ENCODE measurements at places on chromosomes 12 and 14.

DNA sequence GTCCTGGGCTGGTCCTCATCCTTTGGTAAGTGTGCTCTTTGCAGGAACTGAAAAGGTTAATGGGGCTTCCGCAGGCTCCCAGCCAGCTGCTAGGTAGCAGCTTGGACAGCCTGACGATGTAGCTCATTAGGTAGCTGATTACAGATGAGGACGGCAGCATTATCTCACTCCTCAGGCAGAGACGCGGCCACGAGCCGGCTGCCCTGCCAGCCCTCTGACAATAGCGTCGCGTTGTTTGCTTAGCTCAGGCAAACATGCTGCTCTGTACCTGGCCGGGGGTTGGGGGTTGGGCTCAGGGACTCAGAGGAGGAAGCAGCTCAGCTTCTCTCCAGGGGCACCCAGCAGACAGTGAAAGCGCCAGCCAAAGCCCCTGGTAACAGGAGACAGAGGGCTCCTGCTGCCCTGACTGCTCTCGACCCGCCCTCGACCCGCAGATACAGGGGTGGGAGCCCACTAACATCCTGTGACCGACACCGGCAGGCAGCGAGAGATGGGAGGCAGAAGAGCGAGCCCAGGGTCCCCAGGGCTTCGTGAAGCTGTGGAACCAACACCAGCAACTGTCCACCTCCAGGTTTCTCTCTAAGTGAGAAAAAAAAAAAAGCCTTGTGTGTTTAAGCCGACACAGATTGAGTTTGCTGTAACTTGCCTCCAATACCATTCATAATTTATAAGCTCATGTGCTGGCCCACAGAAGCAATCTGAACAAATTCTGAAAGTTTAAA, 53.4 kb upstream of the DLK1 start:
- no peak for DNase-seq

DNA sequence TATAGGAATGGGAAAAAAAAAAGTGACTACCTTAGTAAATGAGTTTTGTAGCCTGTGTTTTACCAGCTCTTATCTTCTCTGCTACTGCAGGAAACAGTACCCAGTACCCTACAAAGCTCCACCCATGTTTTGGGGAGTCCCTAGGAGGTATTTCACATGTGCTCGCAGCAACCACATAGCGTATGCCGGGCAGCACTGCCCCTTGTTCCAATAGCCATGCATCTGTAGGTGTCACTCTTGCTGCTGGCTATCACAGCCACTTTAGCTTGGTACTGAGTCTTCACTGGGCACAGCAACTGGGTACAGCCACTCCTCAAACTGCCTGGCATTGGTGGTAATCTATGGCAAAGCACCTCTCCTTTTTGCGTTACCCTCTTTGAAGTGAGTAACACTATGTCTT, 2.0 kb upstream of the MDM1 start:
- peak; percentile 60 for DNase-seq

DNA sequence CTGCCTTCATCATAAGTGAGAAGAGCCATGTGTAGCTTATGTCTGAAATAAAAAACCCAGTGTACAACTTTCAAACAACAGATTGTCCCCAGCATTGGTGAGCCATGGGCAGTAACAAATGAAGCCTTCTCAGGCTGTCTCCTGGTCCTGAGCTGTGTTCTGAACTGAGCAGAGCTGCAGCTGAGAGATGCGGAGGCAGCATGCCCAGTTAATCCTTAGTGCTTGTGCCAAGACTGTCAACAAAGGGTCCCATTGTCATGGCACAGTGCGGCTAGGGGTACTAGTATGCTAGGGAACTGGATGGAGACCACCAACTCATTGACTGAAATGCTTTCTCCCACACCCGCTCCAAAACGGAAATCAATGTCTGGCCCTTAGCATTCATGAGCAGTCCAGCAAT, 154.3 kb downstream of the RMST start:
- DNase-seq = no peak

- DNase-seq = peak; percentile 47
These were observed 48.4 kb upstream of the PTPRO start for GRCh38 chr12:15273896-15274295.

DNA sequence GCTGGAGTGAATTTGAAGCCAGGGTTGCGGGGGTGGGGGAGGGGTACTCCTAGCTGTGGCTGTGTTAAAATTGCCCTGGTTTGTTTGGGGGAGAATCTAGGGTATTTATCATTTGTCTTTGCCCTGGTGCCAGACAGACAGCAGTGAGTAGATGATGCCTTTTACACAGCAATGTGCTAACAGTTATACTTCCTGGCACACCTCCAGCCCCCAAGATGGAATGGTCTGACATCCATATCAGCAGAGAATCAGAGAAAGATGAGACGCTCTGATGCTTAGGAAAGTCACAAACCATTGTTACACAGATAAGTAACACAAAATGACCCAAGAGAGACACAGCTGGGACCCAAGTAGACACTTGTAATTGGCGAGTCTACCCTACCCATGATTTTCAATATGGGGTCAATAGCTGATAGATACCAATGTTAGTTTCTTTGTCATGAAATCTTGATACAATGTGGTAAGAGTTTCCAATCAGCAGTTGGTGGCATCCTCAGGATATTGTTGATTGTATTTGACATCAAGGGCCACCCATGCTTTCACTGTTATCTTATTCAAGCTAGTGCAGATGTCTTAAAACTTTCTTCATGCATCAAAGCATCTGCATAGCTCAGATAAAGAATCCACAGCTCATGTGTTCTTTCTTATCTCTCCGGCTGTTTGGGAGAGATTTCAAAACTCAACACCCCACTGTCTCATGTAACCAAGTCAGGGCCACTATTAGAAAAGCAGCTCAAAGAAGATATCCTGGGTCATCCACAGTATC, 2.6 kb upstream of the PRKAB1 start:
- no peak for DNase-seq

GRCh38 chr12:4270831-4271716, 2.5 kb upstream of the CCND2 start:
- peak; percentile 25 for DNase-seq

GRCh38 chr12:130041983-130042812, 120.1 kb upstream of the FZD10 start:
- no peak for DNase-seq

DNA sequence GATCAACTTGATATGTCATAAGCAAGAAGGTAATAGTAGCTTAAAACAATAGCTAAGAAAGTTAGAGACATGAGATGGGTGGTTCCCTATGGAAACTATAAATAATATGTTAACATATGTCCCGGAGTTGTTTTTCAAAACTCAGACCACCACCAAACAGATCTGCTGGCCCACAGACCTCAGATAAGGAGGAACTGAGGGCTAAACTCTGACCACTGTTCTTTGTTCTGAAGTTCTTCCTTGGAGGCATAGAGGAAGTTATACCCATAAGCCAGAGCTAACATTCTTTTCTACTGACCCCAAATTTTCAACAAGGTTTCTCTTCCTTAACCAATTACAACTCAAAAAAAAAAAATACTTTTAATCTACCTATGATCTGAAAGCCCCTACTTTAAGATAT, 156.1 kb upstream of the FSCB start:
- DNase-seq = no peak

- no peak for DNase-seq
These were observed 17.4 kb upstream of the LYZ start for GRCh38 chr12:69330475-69331473.

- DNase-seq = no peak
These were observed 165.3 kb downstream of the DICER1 start for GRCh38 chr14:94992046-94992445.

- no peak for DNase-seq
These were observed 141.4 kb downstream of the PHLDA1 start for GRCh38 chr12:75890141-75890540.

DNA sequence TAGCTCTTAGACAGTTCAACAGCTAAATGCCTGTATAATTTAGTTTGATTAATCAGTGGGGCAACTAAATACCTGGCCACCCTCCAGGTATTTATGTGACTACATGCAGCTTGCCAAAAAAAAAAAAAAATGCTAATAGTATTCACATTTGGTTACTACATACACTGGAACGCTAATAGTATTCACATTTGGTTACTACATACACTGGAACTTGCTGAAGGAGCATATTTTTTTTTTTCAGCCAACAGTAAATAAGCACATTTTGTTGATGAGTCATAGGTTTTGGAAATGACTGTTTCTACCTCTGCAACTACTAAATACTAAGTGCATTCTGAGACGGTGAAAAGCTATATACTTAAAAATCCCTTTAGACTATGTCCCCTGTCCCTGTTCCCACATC, 1172.3 kb downstream of the LRFN5 start:
- no peak for DNase-seq

GRCh38 chr14:105632010-105632409, 105.6 kb downstream of the TMEM121 start:
- no peak for DNase-seq

DNA sequence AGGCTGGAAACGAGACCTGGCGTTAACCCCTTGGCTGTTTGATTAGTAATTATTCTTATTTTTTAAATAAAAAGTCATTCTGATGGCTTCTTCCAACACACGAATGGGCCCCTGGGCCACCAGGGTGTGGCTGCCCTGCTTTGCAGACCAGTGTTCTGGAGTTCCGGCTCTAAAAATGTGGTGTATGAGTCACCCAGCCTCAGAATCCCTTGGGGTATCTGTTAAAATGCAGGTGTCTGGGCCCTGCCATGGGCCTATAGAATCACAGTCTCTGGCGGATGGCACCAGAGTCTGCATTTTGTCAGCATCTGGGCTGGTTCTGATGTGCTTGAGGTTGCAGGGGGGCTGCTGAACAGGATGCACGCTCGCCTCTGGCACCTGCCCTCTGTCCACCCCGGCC, 2.5 kb upstream of the PSMC1 start:
- no peak for DNase-seq

GRCh38 chr14:54267172-54267571, 129.6 kb upstream of the CDKN3 start:
- peak; percentile 69 for DNase-seq

GRCh38 chr12:76745343-76745742, 18.6 kb upstream of the ZDHHC17 start:
- DNase-seq = no peak

GRCh38 chr14:99038431-99038820, 233.6 kb downstream of the BCL11B start:
- DNase-seq = no peak

DNA sequence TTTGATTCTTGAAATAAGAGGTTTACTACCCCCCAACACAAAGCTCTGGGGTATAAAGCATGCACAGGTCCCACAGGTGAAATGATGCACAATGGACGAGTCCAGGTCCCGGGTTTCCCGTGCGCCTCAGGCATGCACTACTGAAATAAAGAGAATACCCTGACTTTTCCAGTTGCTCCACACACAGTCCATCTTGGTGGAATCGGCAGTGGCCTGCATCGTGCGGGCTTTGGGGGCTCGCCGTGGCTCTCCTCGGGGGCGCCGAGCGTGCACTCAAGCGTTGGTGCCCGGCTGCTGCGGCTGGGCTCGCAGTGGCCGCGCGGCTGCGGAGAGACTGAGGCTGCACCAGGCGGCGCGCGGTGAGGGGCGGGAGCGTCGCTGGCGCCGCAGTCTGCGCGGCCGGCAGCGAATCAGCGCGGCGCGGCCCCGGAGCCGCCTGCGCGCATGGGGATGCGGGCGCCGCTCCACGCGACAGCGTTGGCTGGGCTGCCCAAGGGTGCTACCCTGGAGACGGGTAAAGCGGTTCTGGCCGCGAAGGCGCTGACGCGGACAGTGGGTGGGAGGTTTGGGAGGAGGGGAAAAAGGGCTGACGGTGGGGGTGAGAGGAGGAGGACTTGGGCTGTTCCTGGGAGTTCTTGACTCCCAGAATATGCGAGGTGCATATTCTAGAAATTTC, 53.8 kb upstream of the CCDC175 start:
- DNase-seq = peak; percentile 7

- no peak for DNase-seq
These were observed 30.1 kb upstream of the STON2 start for GRCh38 chr14:81430235-81430634.

- no peak for DNase-seq
These were observed 479.7 kb upstream of the TBX3 start for GRCh38 chr12:115163710-115164109.

DNA sequence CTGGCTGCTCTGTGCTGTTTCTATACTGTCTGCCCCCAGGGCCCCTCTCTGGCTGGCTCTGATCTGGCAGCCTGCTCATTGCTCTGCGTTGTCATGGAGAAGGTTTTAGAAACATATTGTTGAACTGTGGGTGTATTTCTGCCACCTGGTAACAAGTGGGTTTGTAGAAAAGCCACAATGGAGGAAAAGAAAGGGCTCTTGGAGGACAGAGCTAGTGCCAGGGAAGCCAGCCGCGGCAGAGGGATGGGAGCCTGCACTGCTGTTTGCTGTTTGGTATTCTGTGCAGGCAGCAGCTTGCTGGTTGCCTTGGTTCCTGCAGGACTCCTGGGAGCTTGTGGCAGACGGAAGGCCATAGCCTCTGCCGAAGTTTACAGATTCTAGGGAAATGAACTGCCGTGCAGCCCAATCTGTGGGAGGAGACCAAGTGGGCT, 15.1 kb downstream of the CCDC177 start:
- DNase-seq = peak; percentile 19
